ENCODE measurements at places on chromosomes 1 and 21.

GRCh38 chr1:22526098-22526497, 37.2 kb upstream of the EPHA8 start:
- DNase-seq: no peak

DNA sequence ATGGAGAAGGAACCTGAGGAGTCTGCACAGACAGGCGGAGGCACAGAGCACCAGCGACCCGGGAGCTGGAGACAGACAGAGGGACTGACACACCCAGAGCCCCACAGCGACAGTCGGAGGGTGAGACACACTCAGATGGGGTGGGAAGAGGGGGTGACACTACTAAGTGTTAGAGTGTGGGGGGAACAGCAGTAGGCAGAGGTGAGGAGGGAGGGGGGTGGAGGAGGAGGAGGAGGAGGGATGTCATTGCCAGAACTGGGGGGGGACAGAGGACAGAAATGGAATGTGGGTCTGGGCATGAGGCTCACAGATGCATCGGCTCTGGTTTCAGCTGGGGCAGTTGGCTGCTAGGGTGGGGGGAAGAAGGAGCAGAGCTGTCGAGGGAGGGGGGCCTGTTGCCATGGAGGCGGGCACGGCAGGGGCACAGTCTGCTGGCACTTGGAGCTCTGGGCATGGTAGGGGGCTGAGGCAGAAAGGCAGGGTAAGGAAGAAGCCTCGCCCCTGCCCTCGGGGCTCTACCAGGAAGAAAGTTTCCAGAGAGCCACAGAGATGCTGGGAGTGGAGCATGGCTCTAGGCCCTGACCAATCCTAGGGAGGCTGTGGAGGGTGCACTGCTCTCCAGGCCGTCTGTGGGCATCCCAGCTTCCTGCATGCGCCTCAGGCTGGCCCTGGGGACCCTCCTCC, 37.3 kb downstream of the AHDC1 start:
- DNase-seq: no peak

DNA sequence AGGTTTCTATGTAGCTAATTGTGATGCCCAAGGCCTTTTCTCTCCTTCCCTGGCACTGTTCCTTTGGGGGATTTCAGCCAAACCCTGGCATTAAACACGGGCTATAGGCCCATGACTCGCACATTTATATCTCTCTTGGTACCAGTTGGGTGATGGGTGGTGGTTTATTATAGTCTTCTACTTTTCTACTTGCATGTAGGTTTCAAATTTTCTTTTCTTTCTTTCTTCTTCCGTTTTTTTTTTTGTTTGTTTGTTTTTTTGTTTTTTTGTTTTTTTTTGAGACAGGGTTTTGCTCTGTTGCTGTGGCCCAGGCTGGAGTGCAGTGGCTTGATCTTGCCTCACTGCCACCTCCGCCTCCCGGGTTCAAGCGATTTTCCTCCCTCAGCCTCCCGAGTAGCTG, 1.1 kb downstream of the IL10RB start:
- DNase-seq: no peak

DNA sequence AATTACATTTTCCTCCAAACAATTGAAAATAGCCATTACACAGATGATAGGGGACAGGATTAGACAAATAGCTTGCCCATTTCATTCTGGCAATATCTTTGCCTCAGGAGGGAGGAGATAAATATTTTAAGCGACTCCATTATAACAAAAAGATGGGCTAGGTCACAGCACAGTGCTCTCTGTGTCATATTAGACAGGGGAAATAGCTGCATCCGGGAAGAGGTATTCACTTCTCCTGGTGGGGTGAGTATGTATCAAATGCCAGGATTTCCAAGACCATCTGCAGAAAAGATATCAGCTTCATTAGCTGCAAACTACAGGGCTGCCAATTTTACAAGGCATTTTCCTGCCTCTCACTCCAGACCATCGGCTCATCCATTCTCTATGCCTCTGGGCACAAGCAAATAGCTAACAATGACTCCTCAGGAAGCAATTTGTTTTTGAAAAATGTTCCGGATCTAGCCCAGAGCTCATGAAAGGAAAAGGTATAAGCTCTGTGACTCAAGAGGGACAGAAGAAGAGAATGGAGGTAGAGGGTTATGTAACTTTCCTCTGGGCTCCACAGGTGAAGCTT, 41.9 kb upstream of the ANGPTL7 start:
- DNase-seq: peak; percentile 26

DNA sequence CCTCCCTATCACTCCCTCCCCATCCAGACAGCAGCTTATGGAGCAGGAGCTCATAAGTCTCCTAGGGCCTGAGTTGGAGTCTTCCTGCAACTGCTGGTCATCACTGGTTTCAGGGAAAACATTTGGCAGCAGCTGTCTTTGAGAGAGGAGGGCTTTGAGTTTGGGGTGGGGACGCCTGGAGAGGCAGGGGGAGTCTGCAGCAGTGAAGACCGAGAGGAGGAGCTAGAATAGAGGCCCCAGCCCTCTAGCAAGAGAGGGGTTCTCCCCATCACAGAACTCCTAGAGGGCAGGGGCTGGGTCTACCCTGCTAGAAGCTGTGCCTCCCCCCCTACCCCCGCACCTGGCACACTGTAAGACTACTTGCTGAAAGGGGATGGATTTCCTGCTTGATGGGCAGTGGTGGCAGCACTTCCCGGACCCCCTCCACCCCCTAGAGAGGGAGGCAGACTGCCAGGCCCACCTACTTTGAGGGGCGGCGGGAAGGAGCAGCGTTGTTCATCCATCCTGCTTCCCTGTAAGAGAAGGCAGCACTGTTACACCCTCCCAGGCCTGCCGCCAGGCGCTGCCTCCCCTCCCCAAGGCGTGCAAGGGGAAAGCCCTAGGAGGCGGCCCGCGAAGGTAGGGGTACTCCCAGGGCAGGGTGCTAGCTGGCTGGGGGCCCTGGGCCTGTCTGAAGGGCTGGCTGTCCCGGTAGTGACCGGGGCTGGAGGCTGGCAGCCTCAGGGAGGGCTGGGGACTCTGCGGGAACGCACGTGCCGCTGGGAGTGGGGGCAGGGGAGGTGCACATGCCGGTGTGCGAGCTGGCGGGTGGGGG, 50.4 kb downstream of the RAP1GAP start:
- no peak for DNase-seq

DNA sequence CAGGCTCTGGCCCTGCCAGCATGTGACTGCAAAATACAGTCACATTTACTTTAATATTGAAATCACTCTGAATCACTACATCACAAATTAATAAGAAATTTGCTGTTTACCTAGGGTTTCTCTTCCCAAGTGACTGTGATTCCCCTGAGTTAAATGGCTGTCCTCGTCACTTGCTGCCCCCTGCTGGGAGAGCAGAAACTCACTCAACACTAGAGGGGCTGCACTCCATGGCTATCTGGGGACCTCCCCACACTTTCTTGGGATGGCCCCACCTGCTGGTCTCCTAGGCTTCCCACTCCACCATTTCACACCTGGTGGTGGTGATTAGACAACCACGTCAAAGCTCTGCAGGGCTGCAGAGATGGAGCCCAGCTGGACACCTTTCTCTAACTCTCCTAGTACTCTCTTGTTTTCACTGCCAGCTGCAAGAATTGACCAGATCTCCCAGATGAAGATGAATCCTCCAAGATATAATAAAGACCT, 63.4 kb downstream of the CD2 start:
- peak; percentile 65 for DNase-seq

DNA sequence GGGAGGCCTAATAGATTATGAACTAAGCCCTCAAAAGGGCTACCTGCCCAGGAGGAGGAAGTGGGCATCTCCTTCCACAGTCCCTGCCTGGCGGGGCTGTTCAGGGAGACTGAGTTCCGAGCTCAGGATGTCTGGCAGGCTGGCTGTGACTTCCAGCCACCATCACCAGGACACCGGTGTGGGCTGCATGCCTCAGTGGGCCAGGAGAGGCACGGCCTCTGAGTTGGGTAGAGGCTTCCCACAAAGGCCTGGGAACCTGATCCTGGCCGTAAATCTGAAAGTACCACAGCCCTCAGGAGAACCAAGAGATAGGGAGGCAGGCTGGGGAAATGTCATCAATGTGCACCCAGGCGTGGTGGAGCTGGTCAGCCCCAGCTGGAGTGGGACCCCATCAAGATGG, 29.1 kb downstream of the NTPCR start:
- DNase-seq: no peak

- no peak for DNase-seq
These were observed 57.9 kb upstream of the ADORA3 start for GRCh38 chr1:111561328-111561727.

- no peak for DNase-seq
These were observed 4.5 kb downstream of the ZC3H12A start for GRCh38 chr1:37478890-37479254.

DNA sequence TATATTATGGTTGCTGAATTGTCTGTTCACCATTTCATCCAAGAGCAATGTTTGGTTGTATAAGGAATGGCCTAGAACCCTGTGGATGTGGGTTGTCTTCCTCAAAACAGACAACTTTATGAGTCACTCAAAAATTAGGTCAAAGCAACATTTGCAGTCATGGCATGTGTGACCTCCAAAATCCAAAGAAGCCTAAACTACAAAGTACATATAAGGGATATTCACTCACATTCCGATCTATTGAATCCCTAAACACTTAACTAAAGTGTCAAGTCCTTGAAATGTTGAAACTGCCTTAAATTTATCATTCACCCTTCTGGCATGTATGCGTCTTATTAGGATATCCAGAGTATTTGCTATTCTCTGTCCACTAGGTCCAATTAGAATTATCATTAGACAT, 491.5 kb downstream of the NUF2 start:
- DNase-seq: no peak

GRCh38 chr1:176741181-176741580, 278.2 kb downstream of the PAPPA2 start:
- no peak for DNase-seq

DNA sequence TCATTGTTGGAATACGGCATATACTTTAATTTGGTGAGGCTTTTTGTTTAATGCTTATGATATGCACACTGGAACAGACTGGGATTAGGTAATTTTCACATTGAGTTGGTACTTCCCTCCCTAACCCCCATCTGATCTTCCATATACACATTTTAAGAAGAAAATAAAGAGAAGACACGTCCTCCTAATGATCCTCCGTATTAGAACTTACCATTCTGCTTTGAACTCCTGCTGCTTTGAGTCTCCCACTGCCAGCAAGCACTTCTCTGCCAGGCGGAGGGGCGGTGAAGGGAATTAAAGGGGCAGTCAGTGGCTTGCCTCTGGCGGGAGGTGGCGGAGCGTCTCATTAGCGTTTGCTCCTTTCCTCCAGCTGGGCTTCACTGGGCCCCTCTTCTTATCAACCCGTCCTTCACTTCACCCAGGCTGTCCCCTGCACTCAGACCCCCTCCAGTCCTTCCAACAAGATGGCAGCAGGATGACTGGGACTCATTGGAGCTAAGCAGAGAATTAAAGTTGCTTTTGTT, 433.4 kb downstream of the KIF26B start:
- no peak for DNase-seq

GRCh38 chr21:34850166-34850690, 181.4 kb downstream of the CLIC6 start:
- DNase-seq: no peak
